Right renal pelvis (tissue), 4 donors: ENCODE measurements at places on chromosomes 2 and 18. TPM values are rescaled to one million over a fixed set of nuclear protein-coding genes. Genes with fewer than 3 reads are reported as not detected.

ADD2 gene
- polyA plus RNA-seq = 5.5 TPM

DES gene
- 6.5 TPM for polyA plus RNA-seq

FEV gene
- polyA plus RNA-seq = 0.08 TPM

GALNT14 gene
- polyA plus RNA-seq = 48.1 TPM

CMPK2 gene
- polyA plus RNA-seq = 4.6 TPM

HOXD4 gene
- polyA plus RNA-seq = 47.1 TPM
